Stimulated activated CD8-positive, alpha-beta memory T cell treated with anti-CD3 and anti-CD28 coated beads, Interleukin-7, amount 100 ng/mL, for 48 hours (primary cell): ENCODE measurements at places on chromosomes 3 and 15.

DNA sequence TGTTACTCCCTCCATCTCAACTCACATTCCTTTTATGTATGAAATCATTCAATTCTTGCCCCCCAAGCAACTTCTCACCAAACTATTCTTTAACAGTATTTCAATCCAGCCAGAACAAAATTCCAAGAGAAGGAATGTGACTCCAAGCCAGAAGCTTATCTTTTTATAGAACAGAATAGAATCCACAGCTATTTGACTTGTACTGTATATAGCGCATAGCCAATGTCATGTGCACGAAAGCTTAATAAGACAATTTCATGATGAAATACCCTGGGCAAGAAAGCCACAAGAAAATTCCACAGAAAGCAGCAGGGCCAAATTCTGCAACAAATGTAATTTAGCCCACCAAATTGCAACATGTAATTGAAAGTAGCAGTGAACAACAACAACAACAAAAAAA is 127.6 kb upstream of the UBE2E2 start:
- DNase-seq = no peak

GRCh38 chr15:43912208-43912607 is 85.4 kb downstream of the WDR76 start:
- no peak for DNase-seq

GRCh38 chr3:107674371-107674770 is 151.6 kb downstream of the BBX start:
- DNase-seq = no peak

- DNase-seq = no peak
Measured at GRCh38 chr15:71538181-71538580, 272.2 kb upstream of the NR2E3 start.

GRCh38 chr3:37116998-37117397 is 57.4 kb downstream of the LRRFIP2 start:
- no peak for DNase-seq

DNA sequence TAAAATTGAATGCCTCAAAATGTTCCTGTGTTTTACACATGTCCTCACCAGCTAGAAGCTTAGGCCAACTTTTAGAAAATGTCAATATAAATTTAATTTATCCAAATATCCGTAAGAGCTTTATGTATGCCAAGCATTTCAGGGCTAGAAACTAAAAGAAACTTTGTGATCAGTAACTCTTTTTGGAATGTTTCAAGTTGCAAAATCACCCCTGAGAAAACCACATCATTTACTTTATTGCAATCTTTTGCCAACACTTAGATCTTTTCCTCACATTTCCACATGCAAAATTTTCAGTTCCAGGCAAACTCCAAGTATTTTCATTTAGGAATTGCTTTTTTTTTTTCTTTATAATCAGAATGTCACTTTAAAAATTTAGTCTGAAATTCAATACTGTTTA is 20.1 kb upstream of the IGF1R start:
- DNase-seq = no peak

- no peak for DNase-seq
Measured at GRCh38 chr3:4824926-4825325, 154.3 kb upstream of the BHLHE40 start.

DNA sequence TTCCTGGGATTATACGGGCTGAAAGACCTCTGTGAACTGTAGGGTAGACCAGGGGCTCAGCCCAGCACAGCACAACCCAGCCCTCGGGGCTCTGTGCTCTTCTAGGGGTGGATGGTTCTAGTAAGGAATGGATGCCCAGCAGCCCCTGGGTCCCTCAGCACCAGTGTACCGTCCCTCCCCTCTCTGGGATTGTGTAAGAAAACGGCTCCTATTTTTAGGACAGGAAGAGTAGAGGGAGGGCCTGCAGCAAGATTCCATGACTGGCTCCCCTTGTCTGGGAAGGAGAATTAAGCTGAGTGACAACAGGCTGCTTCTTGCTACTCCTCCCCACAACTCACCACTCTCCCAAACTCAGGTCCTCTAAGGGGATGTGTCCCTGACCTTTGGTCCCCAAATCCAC is 270.8 kb upstream of the TOPAZ1 start:
- no peak for DNase-seq

DNA sequence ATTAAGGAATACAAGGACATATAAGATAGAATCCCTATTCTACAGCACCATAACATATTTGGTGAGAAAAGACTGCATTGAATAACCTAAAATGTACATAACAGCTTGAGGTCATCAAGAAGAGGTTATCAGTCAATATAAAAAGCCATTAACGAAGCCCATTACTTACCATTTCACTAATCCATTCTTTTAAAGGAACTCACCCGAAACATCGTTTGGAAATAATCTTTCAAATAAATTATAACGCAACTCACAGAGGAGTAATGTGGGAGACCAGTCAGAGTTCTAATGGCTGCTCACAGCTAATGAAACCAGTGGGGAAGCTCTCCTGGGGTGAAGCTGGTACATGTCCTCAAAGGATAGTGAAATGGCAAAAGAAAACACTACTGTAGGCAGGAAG is 188.4 kb downstream of the TBC1D5 start:
- DNase-seq = no peak

GRCh38 chr3:99319961-99320360 is 318.4 kb upstream of the COL8A1 start:
- DNase-seq = no peak

DNA sequence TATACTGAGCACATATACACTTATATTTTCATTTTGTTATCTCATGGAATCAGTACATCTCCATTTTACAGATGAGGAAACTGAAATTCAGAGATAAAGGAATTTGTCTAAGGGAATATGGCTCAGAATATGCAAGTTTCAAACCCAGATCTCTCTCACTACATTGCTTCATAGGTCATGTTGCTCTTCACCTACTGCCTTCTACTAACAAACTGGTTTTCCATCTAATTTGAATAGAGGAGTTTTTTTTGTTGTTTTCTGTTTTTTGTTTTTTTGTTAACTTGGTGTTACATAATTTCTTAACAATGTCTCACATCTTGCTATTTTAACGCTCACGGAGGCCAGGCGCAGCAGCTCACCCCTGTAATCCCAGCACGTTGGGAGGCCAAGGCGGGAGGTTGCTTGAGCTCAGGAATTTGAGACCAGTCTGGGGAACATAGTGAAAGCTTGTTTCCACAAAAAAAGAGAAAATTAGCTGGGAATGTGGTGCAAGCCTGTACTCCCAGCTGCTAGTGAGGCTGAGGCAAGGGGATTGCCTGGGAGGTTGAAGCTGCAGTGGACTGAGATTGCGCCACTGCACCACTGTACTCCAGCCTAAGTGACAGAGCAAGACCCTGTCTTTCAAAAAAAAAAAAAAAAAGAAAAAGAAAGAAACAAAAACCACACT is 37.0 kb downstream of the FMN1 start:
- DNase-seq = no peak

GRCh38 chr15:89335298-89336041 is 846 bp upstream of the POLG start:
- no peak for DNase-seq

GRCh38 chr3:172277151-172277652 is 171.1 kb downstream of the GHSR start:
- DNase-seq = no peak

GRCh38 chr15:34442891-34443290 is 5.3 kb upstream of the GOLGA8A start:
- no peak for DNase-seq

DNA sequence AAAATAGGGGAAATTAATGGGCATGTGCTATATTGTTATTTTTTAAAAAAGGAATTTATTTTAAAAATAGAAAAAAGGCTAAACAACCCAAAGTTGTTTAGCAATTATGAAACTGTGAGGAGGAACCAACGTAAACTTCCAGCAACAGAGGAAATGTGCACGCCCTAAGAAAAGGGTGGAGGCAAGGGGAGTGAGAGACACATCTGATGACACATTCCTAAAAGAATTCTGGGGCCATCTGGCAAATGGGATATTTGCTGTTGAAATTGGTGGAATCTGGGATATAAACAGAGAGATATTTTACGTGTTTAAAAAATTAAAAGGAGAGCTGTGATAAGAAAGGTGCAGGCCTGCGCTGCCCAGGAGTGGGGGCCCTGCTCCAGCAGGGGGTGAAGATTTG is 50.8 kb upstream of the MUC13 start:
- DNase-seq = no peak

GRCh38 chr3:87207460-87207859 is 19.6 kb upstream of the CHMP2B start:
- no peak for DNase-seq

GRCh38 chr15:49964551-49964950 is 154.5 kb downstream of the ATP8B4 start:
- DNase-seq = no peak

DNA sequence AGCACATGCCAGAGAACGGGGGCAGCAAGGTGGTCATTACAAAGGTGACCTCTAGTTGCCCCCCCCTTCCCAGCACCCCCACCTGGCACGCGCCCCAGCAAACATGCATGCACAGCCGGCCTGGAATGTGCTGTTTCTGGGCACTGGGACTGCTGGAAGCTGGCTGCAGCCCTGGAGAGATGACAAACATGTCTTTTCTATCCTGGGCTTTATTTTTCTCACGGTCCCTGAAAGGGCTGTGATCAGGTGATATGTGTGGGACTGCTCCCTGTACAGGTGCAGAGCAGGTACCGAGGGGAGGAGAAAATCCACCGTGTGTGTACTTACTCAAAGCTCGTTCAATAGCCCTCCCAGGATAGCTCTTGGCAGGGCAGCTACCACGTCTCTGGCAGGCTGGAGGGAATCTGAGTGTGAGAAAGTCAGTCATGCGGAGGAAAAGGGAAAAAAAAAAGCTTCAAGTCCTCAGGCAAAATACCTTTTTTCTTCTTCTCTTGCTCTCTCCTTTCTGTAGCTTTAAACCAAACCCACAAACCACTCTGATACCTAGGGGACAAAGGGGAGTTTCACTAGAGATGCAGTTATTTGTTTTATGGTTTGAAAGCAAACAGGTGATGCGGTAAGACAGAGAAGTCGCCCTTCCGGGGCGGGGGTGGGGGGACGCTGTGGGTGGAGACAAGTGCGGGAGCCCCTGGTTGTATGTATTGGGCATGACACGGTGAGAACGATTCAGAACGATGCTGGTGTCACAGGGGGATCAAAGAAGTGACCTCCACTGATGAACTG is 5.0 kb upstream of the HES1 start:
- DNase-seq = no peak

DNA sequence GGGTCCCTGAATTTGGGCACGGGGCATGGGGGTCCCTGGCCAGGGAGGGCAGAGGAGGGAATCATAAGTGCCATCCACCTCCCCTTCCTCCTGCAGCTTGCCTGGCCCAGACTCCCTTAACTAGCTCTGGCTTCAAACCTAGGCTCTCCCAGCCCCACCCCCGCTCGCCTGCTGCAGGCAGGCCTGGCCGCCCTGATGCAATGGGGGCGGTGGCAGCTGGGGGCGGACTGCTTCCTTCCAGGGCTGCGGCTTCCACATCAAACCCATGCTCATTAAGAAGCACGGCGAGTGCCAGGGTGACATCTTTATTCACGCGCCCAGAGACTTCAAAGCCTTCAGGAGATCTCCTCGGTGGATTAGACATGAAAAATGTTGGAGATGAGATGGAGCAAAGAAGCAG is 123.1 kb downstream of the TPRA1 start:
- no peak for DNase-seq

DNA sequence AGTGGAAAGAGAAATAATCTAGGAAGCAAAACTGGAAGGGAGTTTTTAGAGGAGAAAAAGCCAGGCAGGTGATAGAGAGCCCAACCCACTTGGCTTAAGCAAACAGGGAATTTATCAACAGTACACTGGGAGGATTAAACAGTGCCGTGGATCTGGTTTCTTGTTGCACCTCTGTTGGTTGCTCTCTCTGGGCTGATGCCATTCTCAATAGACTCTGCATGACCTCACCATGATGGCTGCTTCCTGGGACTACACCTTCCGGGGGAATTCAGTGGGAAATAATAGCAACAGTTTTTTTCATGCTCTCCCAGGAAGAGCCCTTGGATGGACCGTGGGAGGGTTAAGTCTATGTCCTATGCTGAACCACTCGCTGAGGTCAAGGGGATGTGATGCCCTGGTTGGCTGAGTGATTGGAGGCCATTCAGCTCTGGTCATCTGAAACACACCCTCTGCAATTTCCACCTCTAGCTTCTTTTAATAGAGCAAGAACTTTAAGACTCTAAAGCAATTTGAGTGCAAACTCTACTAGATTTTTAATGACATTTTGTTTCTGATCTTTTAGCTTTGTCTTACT is 74.2 kb downstream of the EPHB1 start:
- DNase-seq = no peak

DNA sequence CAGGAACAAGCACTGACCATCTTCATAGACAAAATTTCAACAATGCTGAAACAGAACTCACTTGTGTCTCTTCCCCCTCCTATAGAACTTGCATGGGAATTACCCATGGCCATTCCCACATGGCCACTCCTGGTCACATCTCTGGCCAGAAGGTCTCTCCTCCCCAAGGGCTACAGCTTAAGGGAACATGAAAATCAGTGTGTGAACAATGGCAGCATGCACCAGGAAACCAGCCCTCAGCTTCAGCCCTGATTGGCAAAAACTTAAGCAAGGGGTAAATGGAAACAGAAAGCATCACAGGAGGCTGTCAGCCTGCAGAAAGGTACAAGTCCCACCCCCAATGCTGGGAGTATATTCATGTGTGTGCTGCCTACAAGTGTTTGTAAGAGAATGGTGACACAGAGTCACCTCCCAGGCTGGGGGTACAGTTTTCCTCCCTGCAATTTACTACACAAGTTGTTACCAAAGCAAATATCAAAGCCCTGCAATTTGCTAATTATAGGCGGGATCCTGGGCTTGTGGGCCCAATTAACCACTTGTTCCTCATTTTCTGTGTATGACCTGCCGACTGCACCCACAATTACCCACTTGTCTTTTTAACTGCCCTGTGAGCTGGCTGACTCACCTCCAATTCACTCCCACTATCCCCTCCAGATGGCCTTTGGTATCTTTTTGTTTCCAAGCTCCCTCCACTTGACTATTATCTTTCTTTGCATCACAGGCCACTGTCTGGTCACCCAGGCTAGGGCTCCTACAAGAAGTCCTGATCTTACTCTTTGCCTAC is 84.4 kb upstream of the HES1 start:
- no peak for DNase-seq

DNA sequence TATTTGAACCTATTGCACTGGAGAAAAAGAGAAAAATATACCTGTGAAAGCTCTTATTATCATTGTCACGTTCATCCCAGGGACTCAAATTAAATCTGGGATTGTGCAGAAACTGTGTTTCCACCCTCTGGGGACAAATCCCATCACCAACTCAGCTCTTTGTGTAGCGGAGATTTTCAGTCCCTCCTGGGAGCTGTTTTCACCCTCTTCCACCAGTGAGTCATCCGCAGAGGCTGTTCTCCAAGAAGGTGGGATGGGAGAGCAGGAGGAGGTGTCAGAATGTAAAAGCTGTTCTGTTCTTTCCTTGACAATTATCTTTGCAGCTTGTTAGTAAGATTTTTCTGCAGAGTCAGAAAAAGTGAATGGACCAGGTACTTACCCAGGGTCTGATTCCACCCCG is 28.0 kb downstream of the SV2B start:
- DNase-seq = no peak
